ENCODE measurements at places on chromosomes 1 and 21. TPM values are rescaled to one million over a fixed set of nuclear protein-coding genes. Genes with fewer than 3 reads are reported as not detected.

Gene RNU1-1
- not detected for polyA plus RNA-seq

Gene SELE
- polyA plus RNA-seq, result 3.3 TPM

Gene FCRL4
- polyA plus RNA-seq, result not detected

Gene HFM1
- polyA plus RNA-seq, result 0.17 TPM

Gene AADACL3
- not detected for polyA plus RNA-seq

- no peak for DNase-seq
Measured at GRCh38 chr1:175035865-175036264, 12.6 kb upstream of the MRPS14 start.

GRCh38 chr1:200062143-200062542 lies 34.6 kb downstream of the NR5A2 start:
- DNase-seq, result no peak

DNA sequence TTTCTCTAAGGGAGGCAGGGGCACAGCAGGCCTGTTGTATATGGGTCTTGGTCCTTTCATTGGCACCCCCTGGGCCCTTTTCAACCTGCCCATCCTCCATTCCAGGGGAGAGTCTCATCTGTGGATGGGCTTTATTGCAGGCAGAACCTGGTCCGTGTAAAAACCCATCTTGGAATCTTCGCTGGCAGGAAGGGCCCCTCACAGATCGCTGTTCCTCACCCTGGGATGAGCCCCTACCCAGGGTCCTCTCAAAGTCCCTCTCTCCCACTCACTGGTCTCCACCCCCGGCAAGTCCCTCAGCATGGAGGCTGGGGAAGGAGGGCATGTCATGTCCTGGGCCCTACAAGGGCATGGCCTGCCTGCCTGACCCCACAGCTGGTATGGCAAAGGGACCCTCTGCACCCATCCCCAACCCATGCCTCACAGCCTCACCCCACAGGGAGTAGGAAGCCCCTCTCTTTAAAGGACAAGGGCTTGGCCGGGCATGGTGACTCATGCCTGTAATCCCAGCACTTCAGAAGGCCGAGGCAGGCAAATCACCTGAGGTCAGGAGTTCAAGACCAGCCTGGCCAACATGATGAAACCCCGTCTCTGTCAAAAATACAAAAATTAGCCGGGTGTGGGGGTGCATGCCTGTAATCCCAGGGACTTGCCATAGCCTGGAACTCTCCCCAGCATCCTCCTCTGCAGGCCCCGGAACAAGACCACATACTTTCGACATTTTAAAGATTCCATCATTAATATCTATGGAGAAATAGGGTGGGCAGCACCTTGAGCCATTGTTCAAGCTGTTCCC lies 13.2 kb upstream of the CDA start:
- no peak for DNase-seq

DNA sequence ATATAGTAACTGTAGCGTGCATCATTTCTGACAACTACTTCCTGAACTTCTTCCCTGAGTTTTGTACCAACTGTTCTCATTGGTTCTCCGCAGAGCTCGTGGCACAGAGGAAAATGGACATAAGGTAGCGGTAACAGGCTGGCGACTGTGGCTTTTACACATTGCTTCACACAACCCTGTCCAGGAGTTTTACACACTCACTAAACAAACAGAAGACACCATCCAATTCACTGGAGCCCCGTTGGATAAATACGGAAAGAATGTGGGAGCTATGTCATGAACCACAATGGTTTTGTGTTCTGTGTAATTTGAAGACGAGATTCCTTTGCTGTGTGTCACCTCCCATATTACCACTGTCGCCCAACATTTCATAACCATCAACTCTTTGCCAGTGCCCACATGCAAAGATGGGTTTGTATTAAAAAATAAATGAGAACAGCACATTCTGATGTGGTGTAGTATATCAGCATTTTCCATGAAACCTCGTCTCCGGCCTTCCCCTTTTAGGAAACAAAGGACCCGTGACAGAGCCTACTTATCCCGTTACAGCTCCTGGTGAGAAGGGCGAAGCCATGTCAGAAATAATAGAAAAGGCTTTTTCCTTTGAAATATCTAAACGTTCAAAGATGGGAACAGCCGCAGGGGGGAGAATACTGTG lies 47.4 kb upstream of the ENAH start:
- DNase-seq, result no peak

- DNase-seq, result no peak
Measured at GRCh38 chr21:40043423-40043822, 176.2 kb downstream of the PCP4 start.

GRCh38 chr1:16226490-16227179 lies 10.3 kb downstream of the CPLANE2 start:
- peak; percentile 87 for DNase-seq

DNA sequence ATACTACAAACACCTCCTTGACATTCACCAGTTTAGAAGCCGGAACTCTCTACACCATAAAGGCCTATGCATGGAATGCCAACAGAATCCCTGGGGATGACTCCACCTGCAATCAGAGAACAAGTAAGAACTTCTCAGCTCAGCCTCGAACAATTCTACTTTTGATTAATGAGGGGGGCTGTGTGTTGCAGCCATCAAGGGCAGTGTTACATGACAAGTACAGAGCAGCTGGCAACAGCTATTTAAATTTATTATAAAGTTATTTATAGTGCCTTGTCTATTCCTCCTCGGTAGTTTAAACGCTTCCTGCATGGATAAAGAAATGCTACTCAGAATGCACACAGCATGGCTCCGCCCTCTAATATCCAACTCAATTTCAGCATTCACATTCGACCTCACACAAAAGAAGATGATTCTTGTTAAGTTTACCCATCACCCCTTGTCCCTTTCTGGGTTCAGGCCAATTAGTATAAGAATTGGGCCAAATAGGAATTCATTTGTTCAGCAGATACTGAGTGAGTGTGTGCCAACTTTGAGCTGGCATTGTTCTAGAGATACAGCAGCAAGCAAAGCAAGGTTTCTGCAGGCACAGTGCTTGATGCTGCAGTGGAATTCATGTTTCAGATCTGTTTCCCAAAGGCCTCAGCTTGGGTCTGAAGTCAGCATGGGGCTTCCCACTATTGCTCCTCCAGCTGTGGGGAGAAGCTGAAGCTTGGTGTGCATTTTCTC lies 6.4 kb downstream of the FNDC7 start:
- no peak for DNase-seq

DNA sequence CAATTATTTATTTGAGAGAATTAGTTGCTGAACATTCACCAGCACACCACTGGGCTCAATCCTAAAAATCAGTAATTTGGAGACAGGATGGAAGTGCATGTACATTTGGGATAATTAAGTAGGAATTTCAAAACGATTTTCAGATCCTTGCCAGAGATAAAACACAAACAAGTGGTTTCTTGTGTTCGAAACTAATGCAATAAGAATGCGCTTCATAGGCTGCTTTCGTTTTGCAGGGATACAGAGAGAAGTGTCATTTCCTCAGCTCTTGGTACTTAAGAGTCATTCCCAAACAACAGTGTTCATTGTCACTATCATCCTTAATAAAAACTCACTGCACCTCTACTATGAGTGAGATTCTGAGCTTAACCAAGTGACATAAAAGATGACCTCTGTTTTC lies 20.6 kb upstream of the USP24 start:
- DNase-seq, result no peak

DNA sequence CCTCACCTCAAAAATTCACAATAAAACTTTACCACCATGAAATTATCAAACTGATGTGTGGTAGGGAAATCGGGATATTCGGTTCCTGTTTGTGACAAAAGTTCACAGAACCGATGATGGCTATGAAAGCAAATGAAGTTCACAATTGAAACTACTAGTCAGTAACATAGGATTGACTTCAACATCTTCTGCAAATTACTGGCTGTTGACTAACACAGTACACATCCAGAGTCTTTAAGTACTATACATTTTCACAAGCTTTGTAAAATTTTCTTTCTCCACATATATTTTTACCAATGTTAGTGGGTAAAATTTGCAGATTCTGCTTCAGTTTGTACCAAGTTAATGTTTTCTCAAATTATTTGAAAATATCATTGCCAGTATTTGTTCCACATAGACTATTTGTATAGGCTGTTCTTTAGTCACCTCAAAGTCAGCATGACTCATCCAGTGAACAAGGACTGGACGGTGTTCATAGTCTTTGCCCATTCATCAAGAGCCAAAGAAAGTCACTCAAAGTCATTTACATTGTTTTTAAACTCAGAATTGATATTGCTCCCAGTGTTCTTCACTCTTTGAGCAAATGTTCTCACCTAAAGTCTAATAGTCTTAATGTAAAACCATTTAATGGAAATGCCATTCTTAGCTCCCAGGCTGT lies 213.4 kb downstream of the USP25 start:
- no peak for DNase-seq

DNA sequence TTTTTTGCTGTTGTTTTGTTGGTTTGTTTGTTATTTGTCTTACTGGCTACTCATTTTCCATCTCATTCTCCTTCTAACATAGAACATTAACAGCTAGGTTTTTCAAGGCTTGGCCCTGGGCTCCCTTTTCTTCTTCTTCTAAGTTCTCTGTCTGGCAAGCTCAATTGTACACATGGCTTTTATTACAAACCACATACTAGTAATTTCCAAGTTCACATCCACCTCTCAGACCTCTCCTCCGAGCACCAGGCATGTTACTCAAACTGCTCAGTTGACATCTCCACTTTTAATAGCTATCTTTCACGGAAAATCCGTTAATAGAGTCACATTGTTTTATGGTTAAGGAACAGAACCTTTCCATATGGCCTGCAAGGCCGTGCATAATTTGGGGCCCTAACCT lies 736.9 kb upstream of the ADAMTS5 start:
- no peak for DNase-seq

DNA sequence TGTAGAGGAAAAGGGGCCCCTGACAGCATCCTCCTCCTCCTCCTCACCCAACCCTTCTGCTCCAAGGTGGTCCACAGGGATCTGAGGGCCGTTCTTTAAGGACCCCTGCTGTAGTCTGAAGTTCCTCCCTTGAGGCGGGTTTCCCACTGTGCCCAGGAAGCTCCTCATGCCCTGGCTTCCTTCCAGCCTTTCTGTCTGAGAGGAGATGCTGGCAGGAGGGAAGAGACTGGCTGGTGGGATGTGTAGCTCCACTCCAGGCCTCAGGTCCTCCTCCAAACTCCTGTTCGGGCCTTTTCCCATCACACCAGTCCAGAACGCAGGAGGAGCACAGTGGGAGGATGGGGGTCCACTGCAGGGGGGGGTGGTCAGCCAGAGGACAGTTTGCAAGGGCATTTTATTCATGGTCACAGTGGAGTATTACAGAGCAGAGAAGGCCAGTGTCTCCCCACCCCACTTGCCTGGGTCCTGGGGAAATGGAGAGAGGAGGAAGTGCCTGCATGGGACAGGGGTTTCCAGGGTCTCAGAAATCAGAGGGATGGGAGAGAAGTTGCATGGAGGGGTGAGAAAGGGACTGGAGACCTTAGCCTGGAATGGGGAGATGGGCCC lies 7.8 kb downstream of the ETV3L start:
- DNase-seq, result no peak

DNA sequence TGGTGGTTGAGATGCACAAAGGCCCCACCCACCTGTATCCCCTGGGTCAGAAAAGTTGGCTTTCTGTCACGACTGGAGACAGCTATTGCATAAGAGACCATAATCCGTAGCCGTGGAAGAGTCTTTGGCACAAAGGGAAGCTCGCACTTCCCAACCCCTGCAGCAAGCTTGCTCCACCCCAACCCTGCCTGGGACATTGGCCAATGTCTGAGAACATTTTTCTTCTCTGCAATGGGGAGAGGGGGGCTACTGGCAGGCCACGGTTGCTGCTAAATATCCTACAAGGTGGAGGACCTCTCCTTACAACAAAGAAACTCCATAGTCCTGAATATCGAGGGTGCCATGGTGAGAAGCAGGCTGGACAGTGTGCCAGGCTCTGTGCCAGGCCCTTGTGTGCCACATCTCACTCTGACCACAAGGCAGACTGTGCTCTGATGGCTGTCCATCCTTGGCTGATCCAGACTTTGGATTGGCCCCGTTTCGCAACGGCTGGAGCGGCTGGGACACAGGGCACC lies 104.1 kb downstream of the CSMD2 start:
- peak; percentile 59 for DNase-seq

GRCh38 chr1:110462964-110463363 lies 12.0 kb downstream of the PROK1 start:
- no peak for DNase-seq

GRCh38 chr21:26207021-26207420 lies 36.5 kb upstream of the APP start:
- no peak for DNase-seq

DNA sequence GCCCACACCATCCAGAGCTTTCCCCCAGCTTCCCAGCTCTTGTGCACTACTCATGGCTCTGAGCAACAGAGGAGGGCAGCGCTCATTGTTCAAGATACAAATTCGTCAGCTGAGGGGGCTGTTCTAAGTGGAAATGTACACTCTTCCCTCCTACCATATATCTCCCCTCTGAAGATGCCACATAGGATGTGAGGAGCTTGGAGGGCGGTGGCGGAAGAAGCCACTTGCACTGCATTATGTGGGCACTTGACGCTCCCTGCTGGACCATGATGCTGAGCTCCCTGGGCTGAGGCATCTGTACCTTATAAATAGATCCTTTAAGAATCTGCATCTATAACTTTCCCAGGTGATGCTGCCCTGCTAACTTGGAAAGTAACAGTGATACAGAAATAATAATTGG lies 477.6 kb upstream of the DEPDC1 start:
- DNase-seq, result no peak

Measured in heart left ventricle (tissue), 16 donors.